MV-4-11 (cell line): ENCODE measurements at places on chromosomes 5 and 9.

DNA sequence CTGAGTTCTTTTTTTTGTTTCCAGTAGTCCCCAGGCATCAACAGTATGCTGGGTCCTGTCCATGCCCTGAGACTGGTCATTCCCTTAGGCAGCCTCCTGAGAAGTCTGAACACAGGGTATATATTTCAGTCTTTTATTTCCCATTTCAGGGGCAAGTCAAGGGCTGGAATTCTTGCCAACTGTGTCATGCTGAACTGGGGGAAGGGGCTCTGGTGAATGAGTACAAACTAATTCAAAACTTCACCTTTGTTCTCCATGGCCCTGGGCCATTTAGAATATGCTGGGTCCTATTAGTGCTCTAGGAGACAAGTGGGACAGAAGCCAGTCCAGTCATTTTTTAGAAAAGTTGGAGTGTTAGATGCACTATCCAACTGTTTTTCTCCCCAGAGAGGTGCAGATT, 170.3 kb downstream of the TMC1 start:
- DNase-seq: no peak

- DNase-seq: no peak
These were observed 291.5 kb upstream of the TRPC7 start for GRCh38 chr5:136656811-136657210.

- no peak for DNase-seq
These were observed 14.5 kb upstream of the SPINK7 start for GRCh38 chr5:148297731-148298130.

DNA sequence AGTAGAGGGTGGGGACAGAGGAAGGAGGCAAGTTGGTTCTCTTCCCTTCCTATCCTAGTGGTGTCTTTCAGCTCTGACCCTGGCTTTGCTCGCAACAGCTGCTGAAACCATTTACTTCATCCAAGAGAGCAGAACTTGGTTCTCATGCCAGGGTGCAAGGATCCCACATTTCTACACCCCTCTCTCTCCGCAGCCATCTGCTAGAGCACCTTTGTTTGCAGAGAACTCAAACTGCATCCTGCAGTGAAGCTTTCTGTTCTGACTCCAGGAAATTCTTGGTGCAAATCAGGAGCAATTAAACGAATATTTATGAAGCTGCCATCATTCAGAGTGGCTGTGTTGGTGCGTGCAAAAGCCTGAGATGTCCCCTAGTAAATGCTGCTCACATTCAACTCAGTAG, 31.9 kb downstream of the NEUROG1 start:
- DNase-seq: no peak

DNA sequence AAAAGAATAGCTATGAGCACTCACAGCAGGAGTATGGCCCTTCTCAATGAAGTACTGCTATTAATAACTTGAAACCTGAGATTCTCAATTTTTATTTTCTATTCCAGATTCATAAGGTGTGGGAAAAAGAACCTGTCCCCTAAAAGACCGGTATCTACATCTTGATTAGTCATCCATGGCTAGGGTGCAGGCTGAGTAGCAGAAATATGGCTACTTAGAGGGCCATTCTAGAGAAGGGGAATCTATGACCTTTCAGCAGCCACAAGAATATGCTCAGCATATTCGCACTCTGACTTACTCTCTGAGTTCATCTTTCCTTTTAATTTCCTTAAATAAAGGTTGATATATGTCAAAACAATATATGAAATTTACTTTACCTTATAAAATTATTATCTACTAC, 27.7 kb downstream of the WDR36 start:
- no peak for DNase-seq

DNA sequence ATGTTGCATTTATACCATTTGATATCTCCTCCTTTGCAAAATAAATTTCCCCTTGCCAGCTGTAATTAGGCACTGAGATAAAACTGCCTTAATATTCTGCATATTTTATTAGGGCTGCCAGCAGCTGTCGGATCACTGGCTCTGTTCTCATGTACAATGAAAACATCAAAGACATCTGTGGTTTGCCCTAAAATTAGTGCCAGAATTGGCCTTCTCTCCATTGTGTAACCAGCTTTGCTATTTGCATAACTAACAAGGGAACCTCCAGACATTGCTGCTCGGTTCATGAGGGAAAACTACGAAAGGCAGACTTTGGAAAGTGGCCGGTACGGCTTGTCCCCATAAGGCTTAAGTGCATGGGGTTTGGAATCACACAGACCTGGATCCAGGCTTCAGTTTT, 45.5 kb upstream of the KIF2A start:
- peak; percentile 67 for DNase-seq

DNA sequence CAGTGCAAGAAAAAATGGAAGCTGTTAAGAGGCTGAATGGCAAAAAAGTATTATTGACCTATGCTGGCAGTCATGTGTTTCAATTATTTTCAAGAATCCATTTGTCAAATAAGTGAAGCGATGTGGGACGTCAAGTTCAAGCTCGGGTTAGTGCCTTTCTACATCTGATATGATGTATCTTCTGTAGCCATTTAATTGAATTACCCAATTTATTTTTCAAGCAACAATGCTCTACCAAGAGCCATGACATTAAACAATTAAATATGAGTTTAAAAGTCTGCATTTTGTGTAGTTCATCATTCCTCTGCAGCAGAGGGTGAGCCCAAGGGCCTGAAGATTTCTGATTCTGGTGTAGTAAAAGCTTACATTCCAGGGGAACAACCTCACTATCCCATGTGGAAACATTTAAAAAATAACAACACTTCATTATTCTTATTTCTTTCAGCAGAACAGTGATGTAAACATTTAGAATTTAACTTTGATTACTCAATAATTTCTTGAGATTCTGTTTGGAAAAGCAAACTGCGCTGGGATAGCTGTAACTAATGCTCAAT, 619.7 kb upstream of the ARRDC3 start:
- no peak for DNase-seq

DNA sequence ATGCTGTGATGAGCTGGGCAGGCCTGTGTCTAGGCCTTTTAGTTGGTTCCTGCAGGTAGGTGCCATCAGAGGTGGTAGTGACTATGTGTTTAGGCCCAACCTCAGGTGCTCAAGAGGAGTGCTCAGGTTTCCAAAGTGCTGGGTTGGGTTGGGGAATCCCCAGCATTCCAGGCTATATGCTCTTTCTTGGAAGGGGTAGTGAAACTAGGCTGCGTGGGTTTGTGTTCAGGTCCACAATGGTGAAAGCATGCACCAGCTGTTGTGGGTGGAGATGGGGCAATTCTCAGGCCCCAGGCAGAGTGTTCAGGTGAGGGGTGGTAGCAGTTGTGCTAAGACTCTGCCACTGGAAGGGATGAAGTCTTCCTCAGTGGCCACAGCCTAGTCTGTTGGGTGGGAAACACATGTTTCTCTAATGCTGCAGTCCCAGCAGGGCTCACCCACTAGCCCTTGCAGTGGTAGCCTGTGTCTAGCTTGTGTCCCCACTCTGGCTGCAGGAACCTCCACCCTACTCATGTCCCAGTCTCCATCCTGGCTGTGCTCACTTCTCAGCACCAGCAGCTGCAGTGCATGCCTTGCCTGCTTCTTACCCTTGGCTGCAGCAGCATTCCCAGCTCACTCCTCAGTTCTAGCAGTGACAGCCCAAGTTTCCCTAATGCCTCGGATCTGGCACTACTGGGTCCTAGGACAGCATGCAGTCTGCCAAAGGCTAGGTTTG, 78.9 kb downstream of the FAM170A start:
- peak; percentile 34 for DNase-seq

- DNase-seq: no peak
These were observed 109.1 kb downstream of the NSG2 start for GRCh38 chr5:174154559-174154958.

- DNase-seq: no peak
These were observed 287.2 kb downstream of the CAAP1 start for GRCh38 chr9:26605367-26605766.

DNA sequence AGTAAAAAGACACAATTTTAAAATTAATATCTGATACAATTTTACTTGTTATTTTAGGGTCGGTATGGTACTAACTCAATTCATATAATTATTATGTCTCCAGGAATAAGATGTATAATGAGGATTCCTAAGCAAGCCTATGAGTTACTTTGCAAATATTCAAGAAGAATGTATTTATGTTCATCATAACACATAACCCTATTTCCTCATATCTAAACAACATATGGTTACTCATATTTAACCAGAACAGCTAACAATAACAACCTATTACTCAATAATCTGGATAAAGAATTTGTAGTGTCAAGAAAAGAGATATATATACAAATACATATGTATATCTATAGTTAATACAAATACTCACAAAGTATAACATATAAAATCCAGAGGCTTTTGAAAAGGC, 285.9 kb downstream of the ARL15 start:
- no peak for DNase-seq

DNA sequence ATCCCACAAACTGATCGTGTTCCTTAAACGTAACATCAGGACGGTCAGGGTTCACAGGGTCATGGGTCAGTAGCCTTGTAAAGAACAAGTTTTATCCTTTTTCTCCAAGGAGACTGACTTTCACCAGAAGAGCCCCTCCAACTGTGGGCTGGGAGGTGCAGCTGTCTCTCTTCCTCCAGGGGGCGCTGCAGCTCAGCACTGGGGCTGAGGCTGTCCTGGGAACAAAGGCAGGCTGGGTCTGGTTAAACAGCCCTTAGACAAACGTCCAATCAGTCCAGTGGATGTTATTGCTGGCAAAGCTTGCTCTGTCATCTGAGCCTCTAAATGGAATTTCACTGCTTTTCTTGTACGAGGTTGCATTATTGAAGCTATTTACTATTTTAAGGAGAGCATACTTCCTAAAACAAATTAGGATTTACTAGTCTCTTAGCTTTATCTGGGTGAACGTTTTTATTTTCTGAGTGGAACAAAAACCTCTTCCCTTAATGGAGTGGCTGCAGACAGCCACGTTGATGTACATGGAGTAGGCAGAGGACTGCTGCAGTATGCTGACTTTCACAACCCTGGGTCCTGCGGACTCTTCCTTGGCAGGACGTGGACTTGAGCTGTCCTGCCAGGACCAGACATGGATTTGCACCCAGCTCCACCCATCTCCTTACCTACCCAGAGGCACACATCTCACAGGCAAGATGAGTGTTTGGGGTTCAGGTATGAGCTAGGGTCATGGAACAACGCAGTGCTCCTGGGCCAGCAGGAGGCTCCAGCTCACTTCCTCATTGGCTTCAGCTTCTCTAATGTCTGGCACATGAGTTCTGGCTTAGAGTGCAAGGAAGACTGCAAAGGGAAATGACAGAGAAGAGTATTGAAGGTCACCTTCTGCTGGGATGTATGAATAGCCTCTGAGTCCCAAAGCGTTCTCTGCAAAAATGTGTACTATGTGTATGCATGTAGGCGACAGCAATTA, 7.8 kb downstream of the EXOSC2 start:
- DNase-seq: peak; percentile 29

DNA sequence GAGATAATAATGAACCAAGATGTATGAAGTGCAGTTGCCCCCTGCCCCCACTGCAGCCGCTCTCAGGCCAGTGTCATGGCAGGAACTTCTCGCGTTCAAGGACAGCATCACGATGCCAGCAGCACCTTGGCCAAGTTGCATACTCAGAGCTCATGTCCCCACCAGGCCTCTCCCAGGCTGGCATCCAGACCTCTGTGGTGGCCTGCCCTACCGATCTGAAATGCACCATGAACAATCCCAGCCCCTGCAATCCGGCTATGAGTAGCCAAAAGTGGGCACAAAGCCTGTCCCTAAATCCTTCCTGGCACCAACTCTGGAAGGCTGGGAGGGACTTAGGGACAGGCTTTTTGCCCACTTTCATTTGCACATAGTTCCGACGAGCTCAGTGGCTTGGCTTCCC, 140.9 kb downstream of the PAX5 start:
- DNase-seq: no peak

- peak; percentile 74 for DNase-seq
These were observed 30.8 kb downstream of the CD14 start for GRCh38 chr5:140602147-140602546.

DNA sequence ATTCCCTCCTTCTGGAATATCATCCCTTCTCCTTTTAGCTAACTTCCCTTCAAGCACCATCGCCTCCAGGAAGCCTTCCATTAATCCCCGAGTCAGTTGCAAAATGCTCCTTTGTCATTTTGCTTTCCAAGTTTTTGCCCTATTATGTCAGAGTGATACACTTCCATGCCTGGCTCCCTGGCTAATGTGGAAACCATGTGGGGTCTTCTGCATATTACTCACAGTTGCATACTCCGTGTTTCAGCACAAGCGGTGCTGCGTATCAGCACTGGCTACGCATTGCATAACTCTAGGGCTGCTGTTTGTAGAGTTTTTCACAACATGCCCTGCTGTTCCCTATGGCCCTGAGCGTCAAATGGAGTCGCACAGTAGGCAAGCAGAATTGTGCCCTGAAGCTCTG, 1.9 kb downstream of the TEX53 start:
- DNase-seq: peak; percentile 65

- DNase-seq: no peak
These were observed 10.0 kb downstream of the SPARC start for GRCh38 chr5:151676719-151677118.

DNA sequence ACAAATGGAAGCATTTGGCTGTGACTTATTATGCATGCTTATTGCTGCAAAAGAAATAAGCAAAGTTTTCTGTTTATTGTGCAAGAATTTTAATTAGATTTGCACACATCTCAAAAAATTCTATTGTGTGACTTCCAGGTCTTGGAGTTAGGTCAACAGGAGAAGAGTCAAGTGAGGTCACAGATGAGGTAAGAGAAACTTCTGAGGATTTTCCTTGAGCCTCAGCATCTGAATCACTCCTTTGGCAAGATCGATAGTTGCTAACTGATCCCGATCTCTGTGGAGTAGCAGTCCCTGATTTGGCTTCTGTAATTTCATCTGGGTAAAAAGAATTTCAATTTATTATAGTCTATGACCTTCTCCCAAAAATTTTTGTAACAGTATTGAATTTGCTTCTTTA, 6.9 kb upstream of the TTC33 start:
- no peak for DNase-seq

- DNase-seq: no peak
These were observed 75.4 kb upstream of the ARAP3 start for GRCh38 chr5:141757402-141757801.

DNA sequence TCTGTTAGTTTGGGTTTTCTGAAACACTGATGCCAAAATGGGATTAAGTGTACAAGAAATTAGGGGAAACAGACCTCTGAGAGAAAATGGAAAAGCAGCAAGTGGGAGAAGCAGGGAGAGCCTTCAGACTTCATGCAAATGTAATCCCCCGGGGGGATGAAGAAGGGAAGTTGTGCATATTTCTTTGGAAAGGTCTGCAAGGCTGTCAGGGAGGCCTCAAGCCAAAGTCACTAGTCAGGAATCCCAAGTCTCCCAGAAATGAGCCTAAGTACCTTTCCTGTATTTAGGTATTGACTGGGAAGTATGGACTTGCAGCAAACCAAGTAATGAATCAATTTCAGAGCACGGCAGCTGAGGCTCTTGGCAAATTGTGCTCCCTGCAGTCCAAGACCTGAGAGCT, 2.2 kb downstream of the FTMT start:
- DNase-seq: no peak

DNA sequence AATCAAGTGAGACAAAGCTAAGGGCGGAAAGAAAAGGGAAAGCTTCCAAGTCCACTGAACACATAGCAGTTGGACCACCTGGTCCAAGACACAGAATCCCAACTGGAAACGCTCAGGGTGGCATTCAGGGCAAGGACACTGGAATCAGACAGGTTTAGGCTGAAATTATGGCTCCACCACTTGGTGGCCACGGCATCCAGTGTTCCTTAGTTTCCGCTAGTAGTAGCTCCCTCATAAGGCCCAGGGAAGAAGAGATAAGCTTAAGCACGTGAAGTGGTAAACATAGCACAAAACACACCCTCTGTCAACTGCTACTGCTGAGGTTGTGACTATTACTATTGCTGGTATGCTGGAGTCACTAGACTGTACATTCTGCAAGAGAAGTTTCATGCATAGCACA, 209.4 kb downstream of the GLIS3 start:
- DNase-seq: no peak
